NCI-H1092 (cell line): ENCODE measurements at places on chromosomes 16 and 17.

- no peak for DNase-seq
These were observed 315.3 kb downstream of the CPPED1 start for GRCh38 chr16:12488371-12488770.

DNA sequence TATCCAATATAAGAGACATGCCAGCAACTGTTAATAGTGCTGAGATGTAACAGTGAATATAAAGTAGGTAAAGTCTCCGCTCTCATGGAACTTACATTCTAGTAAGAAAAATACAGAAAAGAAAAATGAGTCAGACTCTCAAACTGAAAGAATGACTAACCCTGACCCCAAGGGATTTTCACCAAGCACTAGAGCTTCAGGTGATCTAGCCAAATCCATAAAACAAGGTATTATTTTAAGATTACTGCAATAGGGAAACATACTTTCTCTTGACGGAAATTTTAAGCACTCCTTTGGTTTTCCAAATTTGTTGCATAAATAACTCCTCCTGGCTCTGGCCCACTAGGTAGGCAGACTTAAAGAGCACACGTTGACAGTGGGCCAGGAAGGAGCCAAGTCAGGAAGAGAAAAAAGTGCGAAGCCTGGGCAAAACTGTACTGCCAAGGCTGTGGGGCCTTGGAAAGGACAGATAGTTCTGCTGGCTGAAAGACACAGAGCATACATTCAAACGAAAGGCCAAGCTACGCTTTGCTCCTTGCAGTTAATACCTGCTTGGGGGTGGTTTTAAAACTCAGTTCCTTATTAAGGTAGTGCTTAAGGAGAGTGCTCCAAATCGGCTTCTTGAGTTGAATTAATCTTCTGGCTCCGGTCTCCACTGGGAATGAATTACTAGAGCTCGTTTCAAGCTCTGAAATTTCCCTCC is 1.4 kb downstream of the GOT2 start:
- DNase-seq, result no peak

DNA sequence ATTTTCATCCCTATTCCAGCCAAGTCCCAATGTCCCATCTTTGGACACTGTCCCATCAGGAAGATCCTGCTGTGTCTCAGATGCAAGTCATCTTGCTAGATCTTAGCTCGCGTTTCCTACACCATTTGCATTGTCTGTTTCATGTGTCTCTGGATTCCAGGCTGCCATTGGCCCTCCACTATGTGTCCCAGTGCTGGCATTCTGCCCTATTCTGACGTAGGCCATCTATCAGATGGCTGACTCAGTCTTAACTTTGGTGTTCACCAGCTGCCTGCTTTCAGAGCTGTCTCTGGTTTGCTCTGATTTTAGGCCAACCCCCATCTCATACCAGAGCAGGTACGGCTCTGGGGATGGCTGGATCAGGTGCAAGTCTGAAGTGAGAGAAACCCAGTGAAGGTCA is 300.9 kb upstream of the ASIC2 start:
- DNase-seq, result no peak

GRCh38 chr17:79618383-79619067 is 7.7 kb upstream of the RBFOX3 start:
- no peak for DNase-seq

- DNase-seq, result no peak
These were observed 62.9 kb upstream of the AMZ2 start for GRCh38 chr17:68184816-68185436.

DNA sequence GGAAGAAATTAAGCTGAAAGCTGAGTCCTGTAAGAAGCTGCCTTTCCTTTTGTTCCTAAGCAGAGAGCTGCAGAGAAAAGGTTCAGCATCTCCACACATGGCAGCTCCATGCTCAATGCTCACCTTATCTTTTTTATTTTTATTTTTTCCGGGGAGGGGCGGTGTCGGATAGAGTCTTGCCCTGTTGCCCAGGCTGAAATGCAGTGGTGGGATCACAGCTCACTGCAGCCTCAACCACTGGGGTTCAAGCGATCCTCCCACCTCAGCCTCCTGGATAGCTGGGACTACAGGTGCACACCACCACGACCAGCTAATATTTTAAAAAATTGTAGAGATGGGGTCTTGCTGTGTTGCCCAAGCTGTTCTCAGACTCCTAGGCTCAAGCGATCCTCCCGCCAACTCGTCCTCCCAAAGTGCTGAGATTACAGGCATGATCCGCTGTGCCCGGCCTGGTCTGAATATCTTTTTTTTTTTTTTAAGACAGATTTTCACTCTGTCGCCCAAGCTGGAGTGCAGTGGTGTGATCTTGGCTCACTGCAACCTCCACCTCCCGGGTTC is 28.3 kb upstream of the CIBAR2 start:
- DNase-seq, result no peak

GRCh38 chr16:1929578-1930337 is 11.5 kb upstream of the HS3ST6 start:
- peak; percentile 76 for DNase-seq

DNA sequence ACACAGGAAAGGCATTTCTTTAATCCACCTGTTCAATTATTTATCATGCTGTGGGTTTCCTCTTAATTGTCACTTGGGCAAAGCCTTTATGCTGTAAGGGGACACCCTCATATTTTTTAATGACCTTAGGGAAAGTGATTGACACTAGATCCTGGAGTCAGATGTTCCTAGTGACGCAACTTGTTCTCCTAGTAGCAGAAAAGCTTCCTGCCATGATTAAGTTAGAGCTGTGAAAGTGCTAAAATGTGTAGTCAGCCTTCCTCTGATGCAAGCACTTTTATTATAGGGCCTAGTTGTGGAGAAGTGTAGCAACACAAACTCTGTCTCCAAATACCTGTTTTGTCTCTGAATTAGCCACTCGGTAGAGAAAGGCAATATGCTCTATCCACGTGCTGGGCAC is 12.3 kb downstream of the TMEM100 start:
- DNase-seq, result peak; percentile 16

GRCh38 chr17:78206298-78206697 is 7.8 kb upstream of the BIRC5 start:
- no peak for DNase-seq

GRCh38 chr17:1366234-1366633 is 33.8 kb downstream of the YWHAE start:
- DNase-seq, result no peak

DNA sequence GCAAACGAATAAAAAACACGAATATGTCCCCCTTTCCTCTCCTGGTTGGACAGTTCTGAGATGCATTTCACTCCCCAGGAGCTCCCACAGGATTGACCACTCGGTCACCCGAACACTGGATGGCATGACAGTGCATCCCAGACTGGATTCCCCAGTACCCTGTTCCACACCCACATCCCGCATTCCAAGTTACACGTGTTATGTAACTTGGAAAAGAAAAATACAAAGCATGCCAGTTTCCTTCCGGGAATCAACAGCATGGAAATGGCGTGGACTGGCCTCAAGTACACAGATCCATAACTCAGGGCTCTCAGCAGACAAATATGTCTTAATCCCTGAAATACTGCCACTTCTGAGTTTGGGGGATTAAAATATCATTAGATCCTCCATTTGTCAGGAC is 12.6 kb upstream of the KLHL36 start:
- no peak for DNase-seq

DNA sequence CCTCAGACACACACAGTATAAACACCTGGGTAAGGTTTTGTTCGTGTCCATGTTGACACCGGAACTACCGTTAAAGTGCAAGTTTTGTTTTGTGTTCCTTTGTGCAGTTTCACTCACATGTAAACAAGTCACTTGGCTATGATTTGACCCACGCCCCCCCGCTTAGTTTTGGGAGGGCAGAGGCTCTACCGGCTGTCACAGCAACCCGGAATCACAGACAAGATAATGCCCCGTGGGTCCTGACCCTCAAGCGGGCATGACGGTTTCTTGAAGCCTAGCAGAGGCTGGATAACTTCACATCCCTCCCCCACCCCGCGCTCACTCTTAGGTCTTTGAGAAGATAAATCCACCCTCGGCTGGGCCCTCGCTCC is 1.7 kb downstream of the RASD1 start:
- no peak for DNase-seq

- peak; percentile 24 for DNase-seq
These were observed 17.4 kb upstream of the MAP3K14 start for GRCh38 chr17:45334231-45334630.

GRCh38 chr16:66065925-66066324 is 300.6 kb upstream of the CDH5 start:
- DNase-seq, result no peak

DNA sequence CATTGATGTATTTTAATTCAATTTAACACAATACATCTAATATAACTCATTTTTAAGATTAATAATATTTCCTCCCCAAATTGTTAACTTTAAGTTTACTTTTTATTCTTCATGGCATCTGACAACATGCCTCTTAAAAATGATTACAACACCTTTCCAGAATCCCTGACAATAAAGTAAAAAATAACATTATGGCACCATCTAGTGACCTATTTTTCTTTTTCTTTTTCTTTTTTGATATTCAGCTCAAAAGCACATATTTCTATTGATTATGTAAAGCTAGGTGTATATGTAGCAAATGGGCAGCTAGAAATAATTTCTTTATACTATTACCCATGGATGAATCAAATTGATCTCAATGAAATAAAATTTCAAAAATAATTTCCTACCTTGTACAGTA is 834.3 kb upstream of the CDH8 start:
- no peak for DNase-seq

- DNase-seq, result no peak
These were observed 20.7 kb upstream of the PLCG2 start for GRCh38 chr16:81758376-81758775.

DNA sequence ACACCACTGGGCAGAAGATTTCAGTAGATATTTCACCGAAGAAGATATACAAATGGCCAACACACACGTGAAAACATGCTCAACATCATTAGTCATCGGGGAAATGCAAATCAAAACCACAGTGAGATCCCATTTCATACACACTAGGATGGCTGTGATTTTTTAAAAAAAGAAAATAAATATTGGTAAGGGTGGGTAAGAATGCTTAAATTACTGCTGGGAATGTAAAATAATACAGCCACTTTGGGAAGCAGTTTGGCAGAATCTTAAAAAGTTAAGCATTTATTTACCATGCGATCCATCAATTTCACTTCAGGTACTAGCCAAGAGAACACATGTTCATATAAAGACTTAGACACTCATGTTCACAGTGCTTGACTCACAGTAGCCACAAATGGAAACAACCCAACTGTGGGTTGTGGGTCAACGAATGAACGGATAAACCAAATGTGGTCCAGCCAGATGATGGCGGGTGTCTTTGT is 6.5 kb upstream of the C16orf74 start:
- DNase-seq, result no peak

DNA sequence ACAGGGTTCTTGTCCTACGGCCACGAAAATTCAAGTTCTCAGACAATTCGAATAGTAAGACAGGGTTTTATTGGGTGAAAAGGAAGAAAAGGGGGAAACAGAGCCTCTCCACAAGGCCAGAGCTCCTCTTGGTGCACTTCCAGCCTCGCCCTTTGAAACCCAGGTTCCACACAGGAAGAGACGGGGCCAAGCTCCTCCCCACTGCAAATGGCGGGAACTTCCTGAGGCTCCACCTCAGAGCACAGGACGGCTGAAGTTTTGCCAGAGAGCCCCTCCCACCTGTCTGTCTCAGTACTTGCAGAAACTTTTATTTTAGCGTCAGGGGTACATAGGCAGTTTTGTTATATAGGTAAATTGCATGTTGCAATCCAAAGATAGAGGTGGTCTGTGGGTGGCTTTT is 165.7 kb upstream of the CDH8 start:
- no peak for DNase-seq

GRCh38 chr17:42251115-42251514 is 25.1 kb downstream of the STAT5B start:
- DNase-seq, result no peak

DNA sequence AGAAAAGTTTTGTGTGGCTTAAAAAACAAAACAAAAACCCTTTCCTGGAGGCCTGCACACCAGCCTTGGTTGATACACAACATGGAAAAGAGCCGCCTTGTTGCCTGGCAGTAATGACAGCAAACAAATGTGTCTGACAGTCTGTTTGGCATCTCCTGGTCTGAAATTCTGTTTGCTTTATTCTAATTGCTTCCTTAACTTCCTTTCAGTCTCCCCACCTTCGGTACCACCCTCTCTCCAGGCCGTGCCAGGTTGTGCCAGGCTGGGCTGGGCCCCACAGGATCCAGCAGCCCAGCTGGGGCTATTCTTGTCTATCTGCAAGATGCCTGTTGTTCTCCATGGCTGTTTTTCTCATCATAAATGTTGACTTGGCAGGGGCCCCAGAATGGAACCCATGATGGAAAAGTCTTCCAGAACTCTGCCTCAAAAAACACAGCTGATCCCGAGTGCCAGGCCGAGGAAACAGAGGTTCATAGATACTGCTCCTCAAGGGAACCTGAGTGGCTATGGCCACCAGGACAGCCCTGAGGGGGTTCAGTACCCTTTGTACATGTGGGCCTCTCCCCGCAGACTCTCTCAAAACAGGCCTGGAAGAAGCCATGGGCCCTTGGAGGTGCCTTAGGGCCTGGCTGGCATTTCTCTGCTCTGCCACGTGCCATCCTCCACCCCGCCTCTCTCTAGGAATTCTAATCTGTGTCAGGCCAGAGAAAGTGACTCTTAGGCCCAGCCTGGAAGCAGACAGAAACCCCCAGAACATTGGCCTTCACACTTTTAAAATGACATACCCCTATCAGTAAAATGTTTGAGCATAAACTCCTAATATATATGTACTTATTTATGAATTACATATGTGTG is 50.5 kb downstream of the YPEL2 start:
- DNase-seq, result peak; percentile 54

GRCh38 chr17:45342306-45342705 is 25.5 kb upstream of the MAP3K14 start:
- DNase-seq, result no peak

DNA sequence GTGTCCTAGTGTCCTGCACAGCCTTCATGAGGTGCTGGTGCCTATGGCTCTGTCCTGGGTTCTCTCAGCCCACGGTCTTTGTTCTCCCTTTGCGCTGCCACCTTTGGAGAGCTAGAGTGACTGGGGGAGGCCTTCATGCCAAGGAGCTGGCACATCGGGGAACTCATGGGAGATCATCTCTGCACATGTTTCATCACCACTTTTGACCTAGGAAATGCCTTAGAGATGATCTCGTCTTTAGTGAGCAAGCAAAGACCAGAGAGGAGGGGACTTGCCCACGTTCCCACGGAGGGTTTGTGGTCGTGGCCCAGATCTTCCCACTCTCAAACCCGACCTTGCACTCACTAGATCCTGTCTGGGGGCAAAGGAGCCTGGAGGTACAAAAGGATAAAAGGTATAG is 23.5 kb downstream of the TBX4 start:
- DNase-seq, result no peak

DNA sequence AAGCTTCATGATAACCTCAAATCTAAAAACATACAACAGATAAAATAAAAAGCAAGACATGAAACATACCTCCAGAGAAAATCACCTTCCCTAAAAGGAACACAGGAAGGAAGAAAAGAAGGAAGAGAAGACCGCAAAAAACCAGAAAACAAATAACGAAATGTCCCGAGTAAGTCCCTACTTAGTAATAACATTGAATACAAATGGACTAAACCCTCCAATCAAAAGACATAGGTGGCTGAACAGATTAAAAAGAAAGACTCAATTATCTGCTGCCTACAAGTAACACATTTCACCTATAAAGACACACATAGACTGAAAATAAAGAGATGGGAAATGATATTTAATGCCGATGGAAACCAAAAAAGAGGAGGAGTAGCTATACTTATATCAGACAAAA is 6.2 kb downstream of the FBXO39 start:
- no peak for DNase-seq

GRCh38 chr17:5431949-5432556 is 6.9 kb downstream of the C1QBP start:
- no peak for DNase-seq
